ENCODE measurements at places on chromosomes 12 and 14.

DNA sequence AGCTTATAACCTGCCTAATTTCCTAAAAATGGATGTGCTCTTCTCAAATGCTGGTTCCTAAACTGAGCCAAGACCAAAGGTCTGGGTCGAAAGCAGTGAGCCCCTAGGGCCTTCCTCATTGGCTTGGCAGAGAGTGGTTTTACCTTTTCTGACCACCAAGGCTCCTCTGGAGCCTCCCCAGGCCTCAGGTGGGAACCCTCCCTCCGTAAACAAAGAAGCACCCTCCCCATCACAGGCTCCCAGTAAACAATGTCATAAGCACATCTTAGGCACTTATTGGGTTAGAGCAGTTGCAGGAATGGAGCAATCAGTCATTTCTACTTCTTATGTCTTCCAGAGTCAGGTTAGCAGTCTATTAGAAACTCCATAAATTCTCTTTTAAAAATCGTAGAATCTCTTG is 6.0 kb downstream of the CHPT1 start:
- DNase-seq, result no peak

DNA sequence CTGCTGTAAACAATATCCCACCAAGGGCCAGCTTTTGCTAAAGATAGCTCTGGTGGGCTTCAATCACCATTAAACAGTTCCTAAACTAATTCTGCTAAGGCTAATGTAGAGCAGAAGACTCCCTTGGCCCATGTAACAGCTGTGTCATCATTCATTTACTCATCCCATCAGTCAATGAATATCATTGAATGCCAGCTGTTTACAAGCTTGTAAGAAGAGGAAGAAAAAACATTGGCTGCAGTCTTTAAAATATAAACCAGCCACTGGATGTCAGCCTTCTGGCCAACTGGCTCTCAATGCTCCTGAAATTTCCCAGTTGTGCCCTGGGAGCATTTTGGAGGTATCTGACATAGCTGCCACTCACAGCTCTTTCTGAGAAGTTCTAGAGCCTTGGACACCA is 18.0 kb upstream of the MAP3K9 start:
- DNase-seq, result no peak

- DNase-seq, result no peak
Measured at GRCh38 chr14:78319887-78320635, 149.9 kb downstream of the NRXN3 start.

GRCh38 chr12:40261937-40262336 is 37.1 kb downstream of the LRRK2 start:
- no peak for DNase-seq

GRCh38 chr14:83163016-83163415 is 1629.4 kb upstream of the SEL1L start:
- no peak for DNase-seq

- no peak for DNase-seq
Measured at GRCh38 chr12:57764662-57765002, 2.2 kb downstream of the CYP27B1 start.

GRCh38 chr12:81896771-81897170 is 137.6 kb upstream of the PPFIA2 start:
- no peak for DNase-seq

DNA sequence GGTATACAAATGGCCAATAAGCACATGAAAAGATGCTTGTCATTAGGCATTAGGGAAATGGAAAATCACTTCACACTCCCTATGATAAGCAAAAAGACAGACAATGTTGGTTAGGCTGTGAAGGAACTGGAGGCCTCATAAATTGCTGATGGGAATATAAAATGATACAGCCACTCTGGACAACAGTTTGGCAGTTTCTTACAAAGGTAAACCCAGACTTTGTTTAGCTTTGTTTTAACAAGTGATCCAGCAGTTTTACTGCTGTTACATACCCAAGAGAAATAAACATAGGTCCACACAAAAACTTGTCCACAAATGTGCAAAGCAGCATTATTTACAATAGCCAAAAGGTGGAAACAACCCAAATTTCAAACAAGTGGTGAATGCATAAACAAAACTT is 5.4 kb downstream of the RPS6KA5 start:
- DNase-seq, result no peak

DNA sequence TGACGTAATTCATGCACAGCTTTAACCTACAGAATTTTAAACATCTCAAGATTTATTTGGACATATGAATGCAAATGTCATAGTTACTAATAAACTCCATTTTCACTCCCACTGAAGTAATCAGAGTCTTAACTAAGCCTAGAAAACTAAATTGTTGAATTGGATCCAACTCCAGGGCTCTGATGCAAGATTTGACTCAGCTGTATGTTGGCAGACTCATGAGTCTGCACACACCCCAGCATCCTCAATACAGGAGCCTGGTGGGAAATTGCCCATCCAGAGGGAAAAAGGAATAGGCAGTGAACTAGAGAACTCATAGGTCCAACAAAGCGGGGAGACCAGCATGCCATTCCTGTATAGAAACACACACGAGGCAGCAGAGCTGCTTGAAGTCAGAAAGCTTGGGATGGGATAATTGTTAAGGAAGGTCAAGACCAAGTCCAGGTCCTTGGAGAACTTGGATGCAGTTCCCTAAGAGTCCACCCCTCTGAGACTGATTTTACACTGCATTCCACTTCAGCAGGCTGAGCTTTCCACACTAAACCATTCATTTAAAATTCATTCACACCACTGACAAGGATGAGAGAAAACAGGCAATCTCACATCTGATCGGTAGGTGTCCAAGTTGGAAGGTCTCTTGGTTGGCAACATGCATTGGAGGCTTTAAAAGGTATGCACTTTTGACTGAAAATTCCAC is 14.4 kb downstream of the TMTC1 start:
- no peak for DNase-seq

GRCh38 chr12:93341409-93342049 is 36.2 kb upstream of the NUDT4 start:
- DNase-seq, result no peak

DNA sequence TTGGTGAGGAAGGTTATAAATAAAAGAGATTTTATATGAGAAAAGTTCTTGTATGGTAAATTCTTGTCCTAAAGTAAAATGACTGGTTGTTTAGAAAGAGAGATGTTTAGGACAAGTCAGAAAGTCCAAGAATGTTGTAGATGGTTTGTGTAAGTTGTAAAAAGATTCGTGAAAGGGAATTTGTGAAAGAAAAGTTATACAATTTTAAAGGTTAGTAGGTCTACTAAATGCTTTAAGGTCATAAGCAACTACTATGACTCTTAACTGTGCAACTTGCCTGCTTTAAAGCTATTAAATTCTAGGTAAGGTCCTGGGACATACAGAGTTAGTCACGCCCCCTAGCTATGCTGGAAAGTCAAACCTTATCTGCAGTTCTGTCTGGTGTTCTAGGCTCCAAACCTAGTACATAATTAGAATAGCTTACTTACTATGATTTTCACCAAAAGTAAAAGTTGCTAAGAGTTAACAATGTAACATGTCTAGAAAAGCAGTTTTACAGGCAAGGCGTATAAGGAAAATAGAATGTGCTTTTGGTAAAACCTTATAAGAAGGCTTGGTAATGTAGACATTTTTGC is 11.2 kb upstream of the DHRS2 start:
- no peak for DNase-seq

- no peak for DNase-seq
Measured at GRCh38 chr12:3036901-3037600, 40.1 kb upstream of the TSPAN9 start.

DNA sequence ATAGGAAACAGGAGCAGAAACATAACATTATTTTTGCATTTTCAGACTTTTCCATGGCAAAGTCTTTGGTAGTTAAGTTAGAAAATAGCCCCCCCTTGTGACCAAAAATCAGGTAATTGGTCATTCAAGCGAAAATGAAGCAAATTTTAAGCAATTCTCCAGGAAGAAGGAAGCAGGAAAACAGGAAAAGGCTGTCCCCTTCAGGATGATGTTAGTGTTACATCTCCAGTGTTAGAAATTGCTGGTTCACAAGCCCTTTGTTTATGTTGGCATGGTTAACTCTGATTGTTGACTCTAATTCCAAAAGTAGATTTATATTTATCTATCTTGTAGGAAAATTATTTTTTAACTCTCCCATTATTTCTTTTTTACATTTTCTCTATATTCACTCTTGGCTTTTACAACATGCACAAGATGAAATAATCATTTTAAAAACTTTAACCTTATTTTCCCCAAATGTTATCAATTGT is 18.8 kb upstream of the GAS2L3 start:
- no peak for DNase-seq

DNA sequence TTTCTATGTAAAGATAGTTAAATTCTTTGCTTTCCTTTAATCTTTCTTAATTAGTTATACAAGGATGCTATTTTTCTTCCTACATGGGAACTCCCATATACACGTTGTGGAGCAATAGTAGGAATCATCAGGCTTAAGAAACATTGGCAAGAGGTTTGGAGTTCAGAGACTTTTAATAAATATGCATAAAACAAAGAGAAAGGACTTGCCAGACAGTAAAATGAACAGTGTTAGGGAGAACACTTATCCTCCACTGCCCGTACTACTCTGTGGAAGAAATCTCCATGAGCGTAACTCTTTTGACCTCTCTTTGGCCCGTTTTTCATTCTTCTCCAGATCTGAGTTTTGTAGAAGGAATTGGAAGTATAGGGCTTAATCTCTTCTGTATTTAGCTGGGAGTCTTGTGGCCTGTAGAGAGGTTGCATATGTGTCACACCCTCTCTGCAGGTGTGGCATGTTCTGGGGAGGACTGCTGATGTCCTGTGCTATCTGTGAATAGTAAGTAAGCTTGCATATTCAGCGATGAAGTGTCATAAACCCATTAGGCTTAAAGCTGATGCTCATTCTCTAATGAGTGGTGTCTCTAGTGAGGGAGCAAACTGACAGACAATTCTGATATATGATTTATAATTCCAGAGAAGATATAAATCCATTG is 455.4 kb upstream of the FAR2 start:
- no peak for DNase-seq

GRCh38 chr14:79575032-79575431 is 636.3 kb downstream of the DIO2 start:
- DNase-seq, result no peak

DNA sequence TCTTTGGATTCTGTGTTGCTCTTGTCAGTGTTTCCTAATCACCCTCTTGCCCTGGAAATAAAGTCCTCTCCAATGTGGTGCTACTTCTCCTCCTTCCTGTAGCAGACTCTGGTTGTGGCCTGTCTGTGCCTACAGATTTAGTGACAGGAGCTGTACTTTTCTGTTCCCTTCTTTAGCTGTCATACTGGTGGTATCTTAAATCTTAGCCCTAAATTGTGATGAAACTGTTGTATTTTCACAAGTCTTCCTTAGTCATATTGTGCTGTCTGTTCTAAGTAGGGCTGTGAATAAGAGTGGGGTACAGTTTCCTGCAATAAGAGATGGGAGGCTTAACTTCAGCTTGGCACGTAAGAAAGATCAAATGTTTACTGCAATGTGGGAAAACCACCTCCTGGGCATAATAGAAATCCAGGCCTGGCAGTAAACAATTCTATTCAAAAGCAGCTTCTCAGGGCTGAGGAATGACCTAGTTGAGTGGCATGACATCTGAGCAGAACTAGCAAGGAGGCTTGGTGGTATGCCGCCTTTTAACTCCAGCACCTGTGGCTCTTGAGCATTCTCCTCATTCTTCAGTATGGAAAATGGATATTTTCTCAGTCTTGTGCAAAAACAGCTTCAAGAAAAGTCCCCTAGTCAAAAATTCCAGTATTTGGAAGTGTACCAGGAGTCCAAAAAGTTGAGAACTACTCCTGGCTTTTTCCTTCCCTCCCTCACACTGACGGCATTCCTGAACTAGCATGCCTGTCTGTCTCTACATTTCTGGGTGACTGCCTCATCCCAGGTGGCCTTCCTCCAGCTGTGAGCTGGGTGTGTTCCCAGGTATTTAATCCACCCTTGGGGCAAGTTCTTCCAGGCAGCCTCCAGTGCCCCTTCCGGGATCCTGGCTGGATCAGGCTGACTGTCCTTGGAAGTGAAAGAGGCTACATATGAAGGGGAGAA is 19.5 kb downstream of the ANO6 start:
- no peak for DNase-seq

- no peak for DNase-seq
Measured at GRCh38 chr14:73723406-73723796, 9.2 kb upstream of the PNMA1 start.

- no peak for DNase-seq
Measured at GRCh38 chr12:62963486-62964041, 28.6 kb upstream of the PPM1H start.

DNA sequence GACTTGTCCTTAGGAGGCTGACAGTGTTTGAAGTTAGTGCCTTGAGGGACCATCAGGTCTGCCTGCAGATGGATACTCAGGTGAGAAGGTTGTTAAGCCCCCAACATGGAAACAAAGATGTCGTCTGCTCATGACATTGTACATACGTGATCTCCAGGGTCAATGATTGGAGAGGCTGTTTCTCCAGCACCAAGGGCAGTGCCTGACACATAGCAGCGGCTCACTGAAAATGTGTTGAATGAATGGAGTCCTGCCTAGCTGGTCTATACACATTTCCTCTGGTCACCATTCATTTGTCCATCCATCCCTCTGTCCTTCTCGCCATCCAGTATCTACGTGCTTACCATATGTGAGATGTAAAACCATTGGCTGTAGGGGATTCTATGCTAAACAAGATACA is 7.1 kb downstream of the CCDC177 start:
- no peak for DNase-seq

DNA sequence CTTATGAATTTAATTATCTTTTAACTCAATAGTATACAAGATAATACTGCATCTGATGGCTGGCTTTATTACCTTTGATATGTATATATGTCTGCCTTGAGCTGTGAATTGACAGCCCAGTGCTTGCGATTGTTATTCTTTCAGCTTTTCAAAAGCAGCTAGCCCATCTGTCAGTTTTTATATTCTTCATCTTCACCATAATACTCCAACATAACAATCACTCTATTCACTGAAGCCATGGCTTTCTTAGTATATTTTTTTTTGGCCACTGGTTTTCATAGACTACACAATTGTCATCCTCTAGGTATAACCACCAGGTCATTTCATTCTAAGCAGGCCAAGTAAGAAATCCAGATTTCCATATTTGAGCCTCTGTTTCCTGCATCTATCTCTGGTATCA is 1026.1 kb downstream of the FSCB start:
- DNase-seq, result no peak

GRCh38 chr14:96001866-96002497 is 37.2 kb upstream of the C14orf132 start:
- DNase-seq, result no peak
